ENCODE measurements at places on chromosomes 16 and 17. TPM values are rescaled to one million over a fixed set of nuclear protein-coding genes. Genes with fewer than 3 reads are reported as not detected.

GRCh38 chr17:78133179-78133951 is 2.8 kb downstream of the TMC8 start:
- H3K36me3 ChIP-seq: no peaks in the 10 kb centered on the region
- no peaks in the 10 kb centered on the region for H3K27me3 ChIP-seq
- no peak for DNase-seq
- no peak overlapping the region for H3K27ac ChIP-seq
- H3K4me1 ChIP-seq: peaks cover 34% of the 10 kb centered on the region

- no peaks in the 10 kb centered on the region for H3K27me3 ChIP-seq
- H3K4me3 ChIP-seq: no peak overlapping the region
- no peaks in the 10 kb centered on the region for H3K36me3 ChIP-seq
- DNase-seq: no peak
- no peaks in the 10 kb centered on the region for H3K4me1 ChIP-seq
- no peak overlapping the region for H3K27ac ChIP-seq
These were observed 39.7 kb upstream of the GHDC start for GRCh38 chr17:42233994-42234393.

GRCh38 chr16:83996481-83997252 is 28.6 kb downstream of the NECAB2 start:
- DNase-seq: no peak
- no peak overlapping the region for H3K27ac ChIP-seq
- no peaks in the 10 kb centered on the region for H3K36me3 ChIP-seq
- peaks cover 12% of the 10 kb centered on the region for H3K27me3 ChIP-seq
- H3K4me1 ChIP-seq: peaks cover 4% of the 10 kb centered on the region

- no peak for DNase-seq
- no peaks in the 10 kb centered on the region for H3K27me3 ChIP-seq
- H3K36me3 ChIP-seq: no peaks in the 10 kb centered on the region
- H3K27ac ChIP-seq: no peak overlapping the region
- H3K4me3 ChIP-seq: no peak overlapping the region
- H3K4me1 ChIP-seq: peaks cover 4% of the 10 kb centered on the region
These were observed 9.0 kb upstream of the SLFN12L start for GRCh38 chr17:35546487-35546886.

DNA sequence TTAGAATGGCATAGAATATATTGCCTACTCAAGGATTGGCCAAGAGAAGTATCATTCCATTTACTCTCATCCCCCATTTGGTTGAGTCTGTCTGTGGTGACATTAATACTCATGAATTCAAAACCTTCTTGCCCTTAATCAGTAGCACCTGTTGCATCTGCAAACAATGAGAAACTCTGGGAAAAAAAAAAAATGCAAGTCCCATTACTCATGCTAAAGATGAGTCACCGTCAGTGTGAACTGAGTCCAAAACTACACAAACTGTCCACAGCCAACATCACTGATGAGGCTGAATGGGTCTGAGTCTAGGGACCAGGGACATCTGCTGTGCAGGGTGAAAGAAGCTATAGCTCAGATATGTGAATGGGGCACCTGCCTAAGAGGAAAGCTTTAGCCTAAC is 96.9 kb upstream of the ADAMTS18 start:
- H3K4me3 ChIP-seq: no peak overlapping the region
- no peaks in the 10 kb centered on the region for H3K27me3 ChIP-seq
- no peaks in the 10 kb centered on the region for H3K4me1 ChIP-seq
- H3K36me3 ChIP-seq: no peaks in the 10 kb centered on the region
- no peak for DNase-seq
- no peak overlapping the region for H3K27ac ChIP-seq

Gene CDH11
- 10.4 TPM for total RNA-seq

Gene CBX2
- 2.9 TPM for total RNA-seq

DNA sequence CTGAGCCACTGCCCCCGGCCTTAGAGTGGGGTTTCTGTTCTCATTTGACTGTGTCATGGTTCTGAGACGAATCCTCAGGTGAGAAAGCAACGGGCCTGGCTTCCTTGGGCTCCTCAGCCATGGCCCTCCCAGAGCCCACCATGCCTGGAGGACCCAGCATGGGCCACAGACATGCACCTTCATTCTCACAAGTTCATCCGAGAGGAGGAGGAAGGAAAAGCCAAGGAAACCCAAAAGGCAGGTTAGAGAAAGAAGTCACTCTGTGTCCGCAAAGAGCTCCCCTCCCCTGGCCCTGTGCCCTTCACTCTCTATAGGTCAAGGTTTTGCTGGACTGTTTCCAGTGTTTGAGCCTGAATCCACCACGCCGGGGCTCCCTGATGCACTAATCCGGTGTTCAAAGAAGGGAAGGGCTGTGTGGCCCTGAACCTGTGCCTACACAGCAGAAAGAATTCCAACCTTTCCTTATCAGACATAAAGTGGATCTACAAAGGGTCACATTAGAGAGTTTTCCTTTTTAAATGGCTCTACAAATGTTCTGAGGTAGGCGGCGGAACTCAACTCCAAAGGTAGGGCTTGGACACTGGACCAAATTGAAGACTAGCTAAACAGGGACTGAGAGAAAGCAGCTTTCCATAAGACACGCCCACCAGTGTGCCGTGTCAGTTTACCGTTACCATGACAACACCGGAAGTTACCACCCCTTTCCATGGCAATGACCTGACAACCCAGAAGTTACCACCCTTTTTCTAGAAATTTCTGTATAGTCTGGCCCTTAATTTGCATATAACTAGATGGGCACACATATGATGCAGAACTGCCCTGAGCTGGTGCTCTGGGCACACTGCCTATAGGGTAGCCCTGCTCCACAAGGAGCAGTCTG is 15.9 kb upstream of the PECAM1 start:
- H3K27me3 ChIP-seq: no peaks in the 10 kb centered on the region
- no peak overlapping the region for H3K4me3 ChIP-seq
- peaks cover 79% of the 10 kb centered on the region for H3K4me1 ChIP-seq
- H3K27ac ChIP-seq: no peak overlapping the region
- no peak for DNase-seq
- no peaks in the 10 kb centered on the region for H3K36me3 ChIP-seq

DNA sequence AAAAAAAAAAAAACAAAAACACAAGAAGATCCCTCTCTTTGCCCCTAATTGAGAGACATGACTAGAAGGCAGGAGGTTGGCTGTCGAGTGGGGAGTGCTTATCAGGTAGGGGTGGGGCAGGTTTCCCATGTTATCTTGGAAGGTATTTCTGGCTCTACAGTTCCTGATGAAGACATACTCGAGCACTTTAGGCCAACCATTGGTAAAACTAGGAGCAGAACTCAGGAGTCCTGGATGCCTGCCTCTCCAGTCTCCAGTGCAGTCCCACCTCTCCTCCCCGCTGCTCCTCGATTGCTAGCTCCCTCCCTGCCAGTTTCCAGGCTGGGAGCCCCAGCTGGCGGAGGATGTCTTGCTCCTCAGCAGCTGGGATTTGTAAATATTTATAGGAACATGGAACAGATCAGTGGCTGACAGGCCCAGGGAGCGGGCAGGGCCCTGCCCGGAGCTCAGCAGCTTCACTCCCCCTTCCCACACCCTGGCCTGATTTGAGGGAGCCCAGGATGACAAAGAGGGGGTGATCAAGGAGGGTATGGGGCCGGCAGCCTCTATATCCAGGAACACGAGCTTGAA is 11.4 kb upstream of the C1QL1 start:
- H3K4me1 ChIP-seq: peaks cover 6% of the 10 kb centered on the region
- H3K4me3 ChIP-seq: no peak overlapping the region
- DNase-seq: peak; percentile 49
- peaks cover 35% of the 10 kb centered on the region for H3K27me3 ChIP-seq
- peak overlapping the region; percentile 56 for H3K27ac ChIP-seq

- DNase-seq: no peak
- H3K36me3 ChIP-seq: peaks cover 32% of the 10 kb centered on the region
- H3K4me1 ChIP-seq: peaks cover 6% of the 10 kb centered on the region
- no peak overlapping the region for H3K27ac ChIP-seq
These were observed 8.2 kb upstream of the GGA2 start for GRCh38 chr16:23518435-23518891.

GRCh38 chr17:27939474-27940465 is 46.6 kb upstream of the LYRM9 start:
- H3K27ac ChIP-seq: no peak overlapping the region
- H3K27me3 ChIP-seq: no peaks in the 10 kb centered on the region
- no peak overlapping the region for H3K4me3 ChIP-seq
- H3K36me3 ChIP-seq: no peaks in the 10 kb centered on the region
- no peaks in the 10 kb centered on the region for H3K4me1 ChIP-seq
- DNase-seq: no peak

GRCh38 chr16:67241008-67241900 is 6.0 kb downstream of the FHOD1 start:
- no peaks in the 10 kb centered on the region for H3K36me3 ChIP-seq
- peak; percentile 82 for DNase-seq
- H3K27me3 ChIP-seq: no peaks in the 10 kb centered on the region
- H3K27ac ChIP-seq: peak overlapping the region; percentile 94

Gene WNK4
- not detected for total RNA-seq

DNA sequence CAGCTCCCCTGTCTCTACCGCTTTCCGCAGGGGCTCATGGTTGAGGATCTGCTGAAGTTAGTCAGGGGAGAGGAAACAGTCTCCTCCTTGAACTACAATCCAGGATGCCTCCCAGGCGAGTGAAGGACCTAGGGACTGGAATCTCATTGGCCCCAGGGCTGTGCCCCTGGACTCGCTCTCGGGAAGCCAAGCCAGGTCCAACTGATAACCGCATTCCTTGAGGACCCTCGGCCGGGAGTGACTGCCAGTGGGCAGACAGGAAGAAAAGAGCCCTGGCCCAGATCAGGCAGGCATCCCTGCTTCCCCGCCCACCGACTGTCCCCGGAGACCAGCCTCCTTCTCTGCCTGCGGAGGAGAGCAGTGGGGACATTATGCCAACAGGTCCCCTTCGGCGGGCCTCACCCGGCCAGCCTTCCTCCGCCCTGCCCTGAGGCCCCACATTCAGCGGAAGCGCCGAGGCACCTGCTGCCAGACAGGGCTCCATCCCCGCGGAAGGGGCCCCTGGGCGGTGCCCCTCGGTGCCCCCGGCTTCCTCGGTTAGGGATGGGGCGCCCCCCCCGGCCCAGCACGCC is 776 bp downstream of the LRRC75A start:
- H3K27ac ChIP-seq: no peak overlapping the region
- DNase-seq: no peak
- H3K36me3 ChIP-seq: no peaks in the 10 kb centered on the region
- peak overlapping the region; percentile 70 for H3K4me3 ChIP-seq
- no peaks in the 10 kb centered on the region for H3K27me3 ChIP-seq

- DNase-seq: no peak
- peaks cover 30% of the 10 kb centered on the region for H3K27me3 ChIP-seq
- H3K4me1 ChIP-seq: peaks cover 18% of the 10 kb centered on the region
- H3K36me3 ChIP-seq: no peaks in the 10 kb centered on the region
These were observed 2.1 kb downstream of the ITGB4 start for GRCh38 chr17:75723171-75723930.

DNA sequence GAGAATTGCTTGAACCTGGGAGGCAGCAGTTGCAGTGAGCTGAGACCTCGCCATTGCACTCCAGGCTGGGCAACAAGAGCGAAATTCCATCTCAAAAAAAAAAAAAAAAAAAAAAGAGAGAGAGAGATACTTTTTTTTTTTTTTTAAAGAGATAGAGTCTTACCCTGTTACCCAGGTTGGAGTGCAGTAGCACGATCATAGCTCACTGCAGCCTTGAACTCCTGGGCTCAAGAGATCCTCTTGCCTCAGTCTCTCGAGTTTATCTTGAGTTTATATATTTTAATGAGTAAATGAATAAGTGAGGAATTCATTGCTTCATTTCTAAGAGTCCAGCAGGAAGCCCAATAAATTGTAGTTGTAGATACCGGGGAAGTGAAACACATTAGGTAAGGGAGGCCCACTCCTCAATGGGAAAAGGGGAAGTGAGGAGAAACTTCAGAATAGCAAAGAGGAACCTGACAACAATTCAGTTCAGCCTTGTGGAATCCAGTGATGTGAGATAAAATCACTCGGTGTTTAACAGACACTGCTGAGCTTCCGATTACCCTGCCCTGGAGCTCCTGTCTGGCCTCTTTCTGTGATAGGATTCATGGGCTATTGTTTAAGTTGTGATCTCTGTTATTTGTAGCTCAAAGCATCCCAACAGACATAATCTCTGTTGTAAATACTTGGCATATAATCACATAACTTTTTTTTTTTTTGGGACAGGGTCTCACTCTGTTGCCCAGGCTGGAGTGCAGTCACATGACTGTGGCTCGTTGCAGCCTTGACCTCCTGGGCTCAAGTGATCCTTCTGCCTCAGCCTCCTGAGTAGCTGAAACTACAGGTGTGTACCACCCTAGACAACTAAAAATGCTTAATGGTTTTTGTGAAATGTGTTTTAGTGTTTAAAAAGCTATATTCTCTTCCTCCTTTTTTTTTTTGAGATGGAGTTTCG is 15.8 kb upstream of the ITGAM start:
- no peaks in the 10 kb centered on the region for H3K4me1 ChIP-seq
- H3K4me3 ChIP-seq: no peak overlapping the region
- no peak for DNase-seq
- no peak overlapping the region for H3K27ac ChIP-seq

DNA sequence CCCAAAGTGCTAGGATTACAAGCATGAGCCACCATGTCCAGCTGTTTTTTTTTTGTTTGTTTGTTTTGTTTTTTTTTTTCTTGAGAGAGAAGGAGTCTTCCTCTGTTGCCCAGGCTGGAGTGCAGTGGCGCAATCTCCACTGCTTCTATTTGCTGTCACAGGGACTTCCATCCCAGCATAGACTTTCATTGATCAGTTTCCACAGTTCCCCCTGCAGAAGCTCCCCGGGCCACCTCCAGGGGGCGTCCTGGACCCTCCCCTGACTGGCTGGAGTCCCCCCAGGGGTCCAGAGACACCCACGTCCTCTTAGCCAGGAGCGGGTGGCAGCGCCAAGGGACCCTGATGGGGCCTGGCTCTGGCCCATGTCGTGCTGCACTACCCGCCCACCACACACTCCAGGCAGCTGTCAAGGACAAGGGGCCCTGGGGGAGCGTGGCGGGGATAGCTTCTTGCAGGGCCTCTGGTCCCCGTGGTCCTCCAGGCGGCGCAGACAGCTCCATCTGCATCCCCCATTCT is 3.1 kb upstream of the NPW start:
- H3K27me3 ChIP-seq: peaks cover 45% of the 10 kb centered on the region

- H3K27me3 ChIP-seq: no peaks in the 10 kb centered on the region
- H3K4me1 ChIP-seq: no peaks in the 10 kb centered on the region
- no peak for DNase-seq
- peak overlapping the region; percentile 39 for H3K27ac ChIP-seq
- no peak overlapping the region for H3K4me3 ChIP-seq
These were observed 158.6 kb downstream of the PMP22 start for GRCh38 chr17:15106540-15106939.

Gene WNT3
- total RNA-seq: 0.90 TPM

- H3K4me3 ChIP-seq: no peak overlapping the region
- no peaks in the 10 kb centered on the region for H3K36me3 ChIP-seq
- DNase-seq: no peak
- peaks cover 5% of the 10 kb centered on the region for H3K4me1 ChIP-seq
These were observed 37.8 kb upstream of the CSNK2A2 start for GRCh38 chr16:58235663-58236062.

- H3K27me3 ChIP-seq: no peaks in the 10 kb centered on the region
- H3K27ac ChIP-seq: no peak overlapping the region
- no peaks in the 10 kb centered on the region for H3K36me3 ChIP-seq
- no peak for DNase-seq
- H3K4me1 ChIP-seq: peaks cover 18% of the 10 kb centered on the region
These were observed 265.1 kb downstream of the NTN1 start for GRCh38 chr17:9286434-9286833.

GRCh38 chr16:11135464-11135973 is 120.5 kb downstream of the SOCS1 start:
- DNase-seq: no peak
- H3K27me3 ChIP-seq: no peaks in the 10 kb centered on the region
- H3K36me3 ChIP-seq: peaks cover 6% of the 10 kb centered on the region
- peak overlapping the region; percentile 83 for H3K27ac ChIP-seq

Measured in heart right ventricle (tissue), 16 donors.